A549 (cell line): ENCODE measurements at places on chromosomes 5 and 9.

DNA sequence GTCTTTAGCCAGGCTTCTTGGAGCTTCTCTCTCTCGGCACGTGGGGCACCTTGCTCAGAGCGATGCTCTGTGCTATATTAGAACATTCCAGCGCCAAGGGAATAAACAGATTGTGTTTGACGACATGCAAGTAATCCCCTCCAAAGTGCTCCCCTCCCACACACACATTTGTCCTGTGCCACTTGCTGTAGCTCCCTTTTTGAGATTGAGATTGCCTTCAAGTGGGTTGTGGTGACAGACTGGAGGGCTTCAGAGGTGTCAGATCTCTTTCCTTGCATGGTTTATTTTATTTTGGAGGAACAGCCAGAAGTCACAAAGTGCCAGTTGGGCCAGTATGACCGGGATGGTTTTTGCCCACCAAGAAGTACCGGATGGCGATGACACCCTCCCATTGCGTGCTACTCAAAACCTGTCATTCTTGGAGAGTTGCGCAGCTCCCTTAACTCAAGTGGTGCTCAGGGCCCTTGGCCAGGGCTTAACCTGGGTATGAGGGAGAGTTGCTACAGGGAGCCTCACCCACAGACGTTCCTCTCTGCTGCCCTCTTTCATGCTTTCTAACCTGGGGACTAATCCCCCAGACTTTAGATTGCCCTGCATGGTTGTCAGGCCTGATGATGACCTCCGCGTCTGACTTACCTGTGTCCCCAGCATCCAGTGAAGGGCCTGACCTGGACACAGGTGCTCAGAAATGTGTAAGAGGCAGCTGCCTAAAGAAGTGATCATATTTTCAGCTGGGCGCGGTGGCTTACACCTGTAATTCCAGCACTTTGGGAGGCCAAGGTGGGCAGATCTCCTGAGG lies 18.8 kb upstream of the RPL26L1 start:
- DNase-seq = no peak

GRCh38 chr5:94575196-94575595 lies 43.2 kb downstream of the KIAA0825 start:
- DNase-seq = no peak

- no peak for DNase-seq
Observed at GRCh38 chr9:110128664-110129329, 79.2 kb downstream of the C9orf152 start.

GRCh38 chr5:1140171-1140817 lies 28.4 kb upstream of the SLC12A7 start:
- DNase-seq = peak; percentile 67

GRCh38 chr9:108813951-108814601 lies 41.7 kb downstream of the ACTL7B start:
- DNase-seq = peak; percentile 63

DNA sequence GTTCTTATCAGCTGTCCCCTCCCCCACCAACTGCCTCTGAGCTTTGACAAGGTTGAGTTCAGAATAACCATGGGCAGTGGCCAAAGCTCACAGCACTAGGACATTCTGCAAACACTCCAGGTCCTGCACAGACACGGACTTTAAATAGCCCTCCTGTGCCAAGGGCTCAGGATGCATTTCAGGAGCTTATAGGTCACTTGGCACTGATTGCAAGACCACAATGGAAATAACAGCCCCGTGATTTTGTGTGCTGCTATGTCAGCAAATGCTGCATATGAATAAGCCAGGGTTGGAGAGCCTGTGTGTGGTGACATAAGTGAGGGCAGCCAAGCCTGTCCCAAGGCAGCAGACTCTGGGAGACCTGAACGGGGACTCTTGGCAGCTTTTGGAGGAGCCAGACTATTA lies 150.7 kb downstream of the DMRT2 start:
- DNase-seq = no peak

DNA sequence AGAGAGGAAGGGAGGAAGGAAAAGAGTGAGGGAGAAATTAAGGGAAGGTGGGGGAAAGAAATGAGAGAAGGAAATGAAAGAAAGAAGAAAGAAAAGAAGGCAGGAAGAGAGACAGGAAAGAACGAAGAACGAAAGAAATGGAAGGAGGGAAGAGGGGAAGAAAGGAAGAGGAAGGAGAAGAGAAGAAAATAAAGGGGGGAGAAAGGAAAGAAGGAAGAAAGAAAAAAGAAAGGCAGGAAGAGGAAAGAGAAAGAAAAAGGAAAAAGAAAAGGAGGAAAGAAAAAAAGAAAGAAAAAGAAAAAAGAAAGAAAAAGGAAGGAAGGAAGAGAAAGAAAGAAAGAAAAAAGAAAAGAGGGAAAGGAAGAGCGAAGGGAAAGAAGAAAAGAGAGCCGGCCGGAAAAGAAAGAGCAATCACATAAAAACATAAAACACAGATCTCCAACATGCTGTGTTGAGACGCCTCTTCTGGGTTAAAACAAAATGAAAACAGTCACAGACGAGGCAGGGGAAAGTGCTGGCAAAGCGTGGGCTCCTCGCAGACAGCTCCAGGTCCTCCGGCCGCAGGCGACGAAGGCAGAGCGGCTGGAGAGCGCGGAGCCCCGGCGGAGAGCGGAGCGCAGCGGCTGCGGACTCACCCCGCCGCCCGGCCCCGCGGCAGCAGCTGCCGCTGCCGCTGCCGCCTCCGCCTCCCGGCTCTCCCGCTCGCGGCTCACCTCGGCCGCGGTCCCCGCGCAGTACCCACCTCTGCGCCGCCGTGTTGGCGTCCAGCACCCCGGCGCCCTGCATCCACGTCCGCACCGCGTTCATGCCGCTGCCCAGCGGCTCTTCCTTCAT lies 896 bp downstream of the EBF1 start:
- peak; percentile 58 for DNase-seq

- DNase-seq = peak; percentile 78
Observed at GRCh38 chr9:27117489-27118135, 8.6 kb downstream of the TEK start.

DNA sequence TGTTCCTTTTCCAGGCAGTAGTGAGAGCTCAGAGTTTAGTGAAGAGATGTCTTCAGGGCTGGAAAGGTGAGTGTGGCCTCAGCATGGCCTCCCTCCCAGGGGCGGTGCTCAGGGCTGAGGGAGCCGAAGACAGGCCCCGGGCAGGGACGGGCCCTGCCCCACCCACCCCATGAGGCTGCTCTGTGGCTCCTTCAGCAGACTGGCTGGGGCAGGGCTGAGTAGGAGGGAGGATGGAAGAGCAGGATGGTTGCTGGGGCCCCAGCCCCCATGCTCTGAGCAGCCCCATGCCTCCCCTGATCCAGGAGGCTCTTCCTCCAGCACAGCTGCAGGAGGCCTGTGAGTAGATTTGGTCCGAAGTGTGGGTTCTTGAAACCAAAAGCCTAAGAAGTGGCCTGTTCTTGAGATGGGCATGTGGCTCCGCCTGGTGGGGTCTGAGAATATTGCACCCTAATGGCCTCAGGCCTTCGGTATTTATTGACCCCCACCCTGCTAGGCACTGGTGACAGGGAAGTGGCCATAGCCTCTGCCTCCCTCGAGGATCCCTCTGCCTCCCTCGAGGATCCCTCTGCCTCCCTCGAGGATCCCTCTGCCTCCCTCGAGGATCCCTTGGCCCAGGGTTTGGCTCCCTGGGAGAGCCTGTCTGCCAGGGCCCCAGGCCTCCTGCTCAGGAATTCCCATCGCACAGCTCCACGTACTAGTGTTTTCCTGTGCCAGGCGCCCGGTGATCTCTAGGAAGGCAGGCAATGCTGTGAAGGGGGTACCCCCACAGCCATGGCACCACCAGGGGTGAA lies 65.4 kb upstream of the GARNL3 start:
- peak; percentile 81 for DNase-seq

DNA sequence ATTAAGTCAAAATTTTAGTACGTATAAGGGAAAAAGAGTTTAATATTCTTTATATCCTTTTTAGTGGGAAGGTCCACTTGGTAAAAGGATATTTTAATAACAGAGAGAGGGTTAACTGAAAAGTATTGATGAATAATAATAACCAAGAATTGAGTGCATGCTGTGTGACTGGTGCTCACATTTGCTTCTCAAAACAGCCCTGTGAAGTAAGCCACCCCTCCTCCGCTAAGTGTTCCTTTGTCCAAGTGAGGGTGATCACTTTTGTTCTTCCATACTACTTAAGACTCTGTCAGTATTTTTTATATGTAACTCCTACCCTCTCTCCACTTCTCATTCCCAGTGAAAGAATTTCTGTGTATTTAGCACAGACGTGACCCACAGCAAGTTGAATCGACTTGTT lies 51.5 kb downstream of the SLC44A1 start:
- DNase-seq = no peak

DNA sequence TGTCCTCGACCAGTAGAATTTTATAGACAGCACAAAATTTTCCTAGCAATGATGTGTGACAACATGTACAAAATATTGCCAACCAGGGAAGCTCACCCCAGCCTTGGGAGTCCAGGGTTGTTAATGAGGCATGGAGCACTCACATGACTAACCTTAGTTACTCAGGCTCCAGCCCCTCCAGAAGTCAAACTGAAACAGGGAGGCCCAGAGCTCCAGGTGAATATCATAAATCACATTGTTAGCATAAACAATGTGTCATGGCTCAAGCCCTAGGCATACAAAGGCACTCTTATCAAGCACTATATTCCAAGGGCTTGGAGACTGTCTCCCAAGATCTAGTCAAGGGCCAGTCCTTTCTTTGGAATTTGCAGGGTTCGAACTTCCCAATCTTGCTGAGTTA lies 44.4 kb downstream of the TNFAIP8 start:
- DNase-seq = no peak

GRCh38 chr9:120441426-120442307 lies 138.3 kb downstream of the CDK5RAP2 start:
- no peak for DNase-seq

DNA sequence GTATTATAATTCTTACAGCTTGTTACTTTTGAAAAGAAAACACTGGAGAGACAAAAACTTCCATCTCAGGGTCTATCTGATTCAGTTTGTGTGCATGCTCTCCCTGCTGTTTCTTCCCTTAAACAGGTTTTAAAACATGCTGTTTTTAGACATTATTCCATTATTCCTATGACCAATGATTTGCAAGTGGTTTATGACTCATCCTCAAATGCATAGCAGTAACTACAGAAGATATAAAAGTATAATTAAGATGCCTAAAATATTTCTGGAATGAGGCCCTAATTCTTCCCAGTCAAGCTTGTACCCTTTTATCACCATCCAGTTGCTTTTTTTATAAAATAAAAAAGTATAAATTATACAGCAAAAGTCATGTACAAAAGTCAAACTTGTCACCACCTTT lies 3.7 kb downstream of the DTWD2 start:
- no peak for DNase-seq

- no peak for DNase-seq
Observed at GRCh38 chr9:5671711-5672353, 42.9 kb downstream of the RIC1 start.

DNA sequence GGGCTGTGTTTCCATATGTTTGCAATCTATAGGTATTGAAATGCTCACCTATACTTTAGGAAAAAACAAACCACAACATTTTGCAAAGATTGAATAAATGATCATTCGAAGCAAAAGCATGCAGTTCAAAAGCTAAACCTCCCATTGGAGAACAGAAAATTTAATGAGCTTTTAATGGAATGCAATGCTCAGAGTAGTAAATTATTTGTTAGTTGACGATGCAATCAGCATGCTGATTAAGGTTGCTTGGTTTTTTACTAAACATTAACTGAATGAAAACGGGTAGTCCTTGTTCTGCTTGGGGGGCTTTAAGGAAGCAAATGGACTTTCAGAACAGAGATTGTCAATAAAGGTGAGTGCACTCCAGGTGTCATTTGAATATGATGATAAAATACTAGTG lies 123.3 kb upstream of the TMEM161B start:
- DNase-seq = no peak

- no peak for DNase-seq
Observed at GRCh38 chr5:179767496-179768100, 26.2 kb upstream of the LTC4S start.

- DNase-seq = peak; percentile 65
Observed at GRCh38 chr5:138641547-138642298, 66.5 kb upstream of the HSPA9 start.

- no peak for DNase-seq
Observed at GRCh38 chr9:124277420-124277819, 19.7 kb downstream of the NEK6 start.

GRCh38 chr5:80565330-80565729 lies 4.8 kb downstream of the ANKRD34B start:
- no peak for DNase-seq

DNA sequence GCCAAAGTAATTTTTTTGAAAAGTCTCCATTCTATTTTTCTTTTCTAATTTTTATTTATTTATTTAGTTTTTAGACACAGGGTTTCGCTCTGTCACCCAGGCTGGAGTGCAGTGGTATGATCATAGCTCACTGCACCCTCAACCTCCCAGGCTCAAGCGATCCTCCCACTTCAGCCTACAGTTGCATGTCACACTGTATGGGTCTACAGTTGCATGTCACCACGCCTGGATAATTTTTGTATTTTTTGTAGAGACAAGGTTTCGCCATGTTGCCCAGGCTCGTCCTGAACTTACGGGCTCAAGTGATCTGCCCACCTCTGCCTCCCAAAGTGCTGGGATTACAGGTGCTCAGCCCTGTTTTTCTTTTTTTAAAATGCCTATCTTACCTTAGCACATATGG lies 10.7 kb downstream of the FANCC start:
- no peak for DNase-seq

GRCh38 chr9:132768932-132769905 lies 99.0 kb downstream of the GTF3C4 start:
- peak; percentile 49 for DNase-seq

DNA sequence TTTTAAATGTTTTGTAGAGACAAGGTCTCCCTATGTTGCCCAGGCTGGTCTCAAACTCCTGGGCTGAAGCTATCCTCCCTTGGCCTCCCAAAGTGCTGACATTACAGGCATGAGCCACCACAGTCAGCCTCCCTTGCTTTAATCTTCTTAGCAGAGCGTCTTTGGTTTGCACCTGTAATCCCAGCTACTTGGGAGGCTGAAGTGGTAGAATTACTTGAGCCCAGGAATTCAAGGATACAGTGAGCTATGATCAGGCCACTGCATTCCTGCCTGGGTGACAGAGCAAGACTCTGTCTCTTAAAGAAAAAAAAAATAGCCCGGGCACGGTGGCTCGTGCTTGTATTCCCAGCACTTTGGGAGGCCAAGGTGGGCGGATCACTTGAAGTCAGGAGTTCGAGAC lies 27.8 kb downstream of the UBE2D2 start:
- no peak for DNase-seq

DNA sequence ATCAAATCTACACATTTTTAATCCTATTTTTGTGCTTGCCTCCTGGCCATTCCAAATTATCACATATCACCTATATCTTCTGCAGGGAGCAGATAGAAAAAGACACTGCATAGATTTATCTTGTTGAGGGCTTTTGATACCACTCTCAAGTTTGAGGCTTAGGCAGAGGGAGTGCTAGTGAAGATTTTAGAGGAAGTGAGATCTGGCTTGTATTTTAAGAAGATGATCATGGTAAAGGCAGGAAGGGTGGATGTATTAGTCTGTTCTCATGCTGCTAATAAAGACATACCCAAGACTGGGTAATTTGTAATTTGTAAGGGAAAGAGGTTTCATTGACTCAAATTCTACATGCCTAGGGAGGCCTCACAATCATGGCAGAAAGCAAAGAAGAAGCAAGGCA lies 220.9 kb upstream of the TUT7 start:
- no peak for DNase-seq
